ENCODE measurements at places on chromosomes 4 and X.

GRCh38 chr4:77827343-77827742 is 8.2 kb upstream of the CNOT6L start:
- DNase-seq = no peak

GRCh38 chr4:182828360-182829025 is 88.7 kb downstream of the DCTD start:
- no peak for DNase-seq

- no peak for DNase-seq
Measured at GRCh38 chrX:150198776-150199175, 164.3 kb upstream of the MAMLD1 start.

DNA sequence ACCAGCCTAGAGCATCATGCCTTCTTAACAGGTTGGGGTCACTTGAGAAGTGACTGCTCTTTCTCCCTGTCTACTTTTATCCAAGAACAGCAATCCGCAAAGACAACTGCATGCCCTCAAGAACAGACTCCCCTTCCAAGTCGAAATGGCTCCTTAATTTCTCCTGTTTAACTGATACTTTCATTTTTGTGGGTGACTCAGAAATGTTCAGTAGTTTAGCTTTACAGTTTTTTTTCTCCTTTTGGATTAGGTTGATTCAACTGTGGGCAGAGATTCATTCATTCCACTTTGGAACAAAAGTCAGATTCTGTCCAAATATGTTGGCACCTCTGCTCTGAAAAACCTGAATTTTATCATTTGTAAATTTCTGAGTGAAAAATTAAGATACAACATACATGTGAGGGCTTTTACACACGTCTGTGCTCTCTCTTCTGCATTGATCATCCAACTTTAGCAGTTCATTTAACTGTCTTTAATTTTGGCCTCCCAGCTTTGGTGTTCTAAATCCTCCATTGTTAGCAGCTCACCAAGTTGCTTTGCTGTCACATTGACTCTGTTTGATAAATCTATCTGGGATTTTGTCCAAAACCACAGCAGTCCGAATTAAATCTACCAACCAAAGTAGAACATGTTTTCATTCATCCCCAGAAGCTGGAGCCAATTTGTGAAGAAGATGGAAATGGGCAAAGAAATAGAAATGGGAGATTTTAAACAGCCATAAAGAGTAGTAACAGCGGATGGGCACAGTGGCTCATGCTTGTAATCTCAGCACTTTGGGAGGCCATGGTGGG is 50.0 kb downstream of the HOPX start:
- no peak for DNase-seq

GRCh38 chrX:44291468-44292092 is 51.9 kb downstream of the EFHC2 start:
- no peak for DNase-seq

DNA sequence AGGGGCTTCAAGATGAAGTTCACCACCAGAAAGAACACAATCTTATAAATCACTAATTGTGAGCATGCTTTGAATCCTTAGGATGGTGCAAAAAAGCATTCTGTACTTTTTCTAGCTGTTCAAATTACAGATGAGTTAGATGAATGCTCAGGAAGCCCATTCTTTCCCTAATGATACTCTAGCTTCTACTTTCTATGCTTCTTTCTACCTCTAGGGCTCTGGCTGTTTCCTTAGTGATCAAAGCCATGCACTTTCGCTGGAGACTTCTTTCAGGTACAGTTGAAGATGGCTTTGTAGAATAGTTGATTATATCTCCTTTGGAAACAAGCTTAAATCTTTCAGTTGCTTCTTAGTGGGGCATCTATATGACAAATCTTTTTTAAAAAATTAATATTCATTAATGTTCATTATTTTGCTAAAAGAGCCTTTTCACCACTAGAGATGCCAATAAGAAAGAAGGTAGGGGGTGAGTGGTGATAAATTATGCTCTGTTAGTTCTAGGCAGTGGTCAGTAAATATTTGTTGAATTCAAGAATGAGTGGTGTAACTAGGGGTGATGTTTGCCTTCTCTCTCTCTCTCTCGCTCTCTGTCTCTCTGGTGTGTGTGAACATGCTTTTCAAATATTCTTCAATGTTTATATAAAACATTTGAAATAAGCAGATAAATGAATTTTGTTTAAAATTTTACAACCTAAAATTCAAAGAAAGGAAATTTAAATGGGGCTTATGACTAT is 169.4 kb downstream of the GLUD2 start:
- no peak for DNase-seq

Data from inflammatory macrophage treated with lipopolysaccharide for 4 hours (primary cell).